ENCODE measurements at places on chromosomes 12 and 14.

GRCh38 chr12:52794479-52795331 lies 1.2 kb downstream of the KRT3 start:
- no peak for DNase-seq

- DNase-seq, result no peak
These were observed 93.4 kb upstream of the SLCO1C1 start for GRCh38 chr12:20601668-20602280.

GRCh38 chr12:96257550-96258103 lies 63.5 kb downstream of the ELK3 start:
- no peak for DNase-seq

- no peak for DNase-seq
These were observed 31.7 kb downstream of the SPPL3 start for GRCh38 chr12:120872487-120872886.

- DNase-seq, result no peak
These were observed 256.3 kb upstream of the SFSWAP start for GRCh38 chr12:131454418-131455217.

GRCh38 chr14:76866456-76866855 lies 40.2 kb downstream of the LRRC74A start:
- no peak for DNase-seq

GRCh38 chr14:104801520-104802393 lies 856 bp downstream of the ZBTB42 start:
- DNase-seq, result no peak

DNA sequence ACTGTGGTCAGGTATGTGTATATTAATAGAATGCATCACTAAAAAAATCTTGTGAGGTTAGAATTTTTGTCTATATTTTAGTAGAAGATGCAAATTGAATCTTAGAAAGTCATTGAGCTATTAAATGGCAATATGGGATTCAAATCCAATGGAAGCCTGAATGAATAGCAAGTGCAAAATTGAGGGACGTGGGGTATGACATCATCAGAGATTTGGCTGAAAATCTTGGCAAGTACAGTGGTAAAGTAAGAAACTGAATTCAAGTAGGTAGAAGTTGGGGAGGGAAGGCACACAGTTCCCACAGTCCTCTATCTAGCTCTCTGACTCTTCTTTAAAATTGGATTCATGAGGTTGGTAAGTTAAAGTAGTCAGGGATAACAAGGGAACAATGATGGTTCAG lies 97.4 kb upstream of the SSTR1 start:
- DNase-seq, result no peak

DNA sequence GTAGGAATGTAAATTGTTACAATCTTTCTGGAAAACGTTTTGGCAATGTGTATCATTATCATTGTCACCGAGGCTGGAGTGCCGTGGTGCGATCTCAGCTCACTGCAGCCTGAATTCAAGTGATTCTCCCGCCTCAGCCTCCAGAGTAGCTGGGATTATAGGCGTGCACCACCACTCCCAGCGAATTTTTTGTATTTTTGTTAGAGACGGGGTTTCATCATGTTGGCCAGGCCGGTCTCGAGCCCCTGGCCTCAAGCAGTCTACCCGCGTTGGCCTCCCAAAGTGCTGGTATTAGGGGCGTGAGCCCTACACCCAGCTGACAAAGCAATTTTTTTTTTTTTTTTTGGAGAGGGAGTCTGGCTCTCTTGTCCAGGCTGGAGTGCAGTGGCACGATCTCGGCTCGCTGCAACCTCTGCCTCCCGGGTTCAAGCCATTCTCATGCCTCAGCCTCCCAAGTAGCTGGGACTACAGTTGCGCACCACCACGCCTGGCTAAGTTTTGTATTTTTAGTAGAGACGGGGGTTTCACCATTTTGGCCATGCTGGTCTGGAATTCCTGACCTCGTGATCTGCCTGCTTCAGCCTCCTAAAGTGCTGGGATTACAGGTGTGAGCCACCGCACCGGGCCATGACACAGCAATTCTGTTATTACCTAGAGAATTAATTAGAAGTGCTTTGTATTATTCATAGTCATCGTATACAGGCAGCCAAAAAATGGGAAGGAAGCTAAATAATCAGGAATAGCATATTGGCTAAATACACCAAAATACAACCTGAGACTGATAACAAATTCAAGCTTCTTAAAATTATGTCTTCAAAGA lies 1.2 kb downstream of the ACTR6 start:
- no peak for DNase-seq

DNA sequence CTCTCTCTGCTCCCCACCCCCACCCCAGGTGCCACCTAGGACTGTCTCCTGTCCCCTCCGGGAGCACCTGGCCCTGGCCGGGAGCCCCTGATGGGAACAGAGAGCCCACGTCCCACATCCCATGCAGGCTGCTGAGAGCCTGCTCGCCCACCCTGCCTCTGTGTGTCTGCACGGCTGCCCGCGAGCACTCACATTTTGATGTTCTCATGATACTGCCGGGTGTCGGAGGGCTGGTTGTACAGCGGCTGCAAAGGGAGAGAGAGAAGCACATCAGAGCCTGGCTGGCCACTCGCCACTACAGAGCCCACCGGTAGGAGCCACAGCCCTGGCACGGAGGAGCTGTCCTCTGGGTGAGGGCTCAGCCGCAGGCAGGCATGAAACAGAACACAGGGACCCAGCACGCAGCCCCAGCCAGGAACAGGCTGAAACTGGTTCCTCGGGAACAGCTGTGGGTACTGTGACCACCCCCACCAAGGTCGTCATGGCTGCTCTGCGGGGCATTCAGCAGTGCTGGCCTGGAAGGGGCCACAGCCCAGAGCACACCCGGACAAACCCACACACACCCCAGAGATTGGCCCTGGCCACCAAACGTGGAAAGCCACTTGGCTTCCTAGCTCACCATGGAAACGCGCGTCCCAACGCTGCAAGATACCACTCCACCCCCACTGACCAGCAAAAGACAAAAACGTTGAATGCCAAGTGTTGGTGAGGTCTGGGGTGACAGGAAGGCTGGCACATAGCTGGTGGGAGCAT lies 117.6 kb downstream of the NCOR2 start:
- DNase-seq, result no peak

- DNase-seq, result no peak
These were observed 129.4 kb downstream of the C12orf75 start for GRCh38 chr12:105459760-105460330.

DNA sequence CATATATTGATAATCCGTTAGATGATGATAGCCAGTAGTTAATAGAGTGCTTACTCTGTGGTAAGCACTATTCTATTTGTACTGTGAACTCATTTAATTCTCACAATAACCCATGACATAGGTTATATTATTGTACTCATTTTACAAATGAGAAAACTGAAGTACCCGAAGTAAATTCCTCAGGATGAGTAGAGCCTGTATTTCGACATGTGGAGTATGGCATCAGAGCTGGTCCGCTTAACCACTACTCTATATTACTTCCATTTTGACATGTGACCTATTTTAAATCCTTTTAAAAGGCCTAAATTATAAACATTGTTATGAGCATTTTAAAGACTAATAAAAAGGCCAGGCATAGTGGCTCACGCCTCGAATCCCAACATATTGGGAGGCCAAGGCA lies 8.0 kb upstream of the RAP1B start:
- DNase-seq, result no peak

- DNase-seq, result no peak
These were observed 37.7 kb upstream of the MYBPC1 start for GRCh38 chr12:101557094-101557493.

GRCh38 chr14:66043921-66044320 lies 442.2 kb upstream of the CCDC196 start:
- DNase-seq, result no peak

DNA sequence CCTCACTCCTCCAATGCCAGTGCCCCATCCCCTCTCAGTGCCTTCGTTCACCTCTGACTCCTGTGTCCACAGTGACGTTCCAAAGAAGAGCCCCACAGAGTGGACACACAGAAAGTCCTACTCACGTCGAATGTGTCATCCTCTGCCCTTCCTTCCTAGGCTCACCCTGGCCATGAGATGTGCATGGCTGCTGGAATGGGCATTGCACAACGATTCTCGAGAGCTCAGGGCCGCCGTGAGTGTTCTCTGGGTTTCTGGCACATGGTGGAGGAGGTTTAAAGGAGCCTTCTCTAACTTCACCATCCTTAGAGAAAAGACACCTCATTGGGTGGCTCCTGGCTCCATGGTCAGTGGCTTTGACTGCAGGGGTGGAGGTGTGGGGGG lies 12.8 kb upstream of the CEP170B start:
- no peak for DNase-seq

GRCh38 chr12:1660304-1661187 lies 30.3 kb upstream of the ADIPOR2 start:
- peak; percentile 28 for DNase-seq

DNA sequence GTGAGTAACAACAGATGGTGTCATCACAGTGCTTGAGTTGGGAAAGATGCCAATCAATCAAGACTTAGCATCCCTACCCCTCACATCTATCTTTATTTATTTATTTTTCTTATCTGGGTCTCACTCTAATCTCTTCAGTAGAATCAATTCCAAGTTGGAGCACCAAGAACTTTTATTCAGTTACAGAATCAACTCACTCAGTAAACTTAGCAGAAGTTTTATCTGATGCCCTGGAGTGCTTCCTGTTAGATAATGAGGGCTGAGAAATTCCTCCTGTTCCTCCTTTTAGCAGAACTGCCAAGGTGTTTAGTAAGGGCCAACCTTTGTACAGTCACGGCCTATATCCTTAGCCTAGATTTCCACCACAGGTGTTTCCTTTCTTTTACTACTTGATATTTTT lies 11.3 kb upstream of the SLC5A8 start:
- no peak for DNase-seq

GRCh38 chr12:104109446-104110271 lies 28.4 kb downstream of the NFYB start:
- DNase-seq, result no peak

DNA sequence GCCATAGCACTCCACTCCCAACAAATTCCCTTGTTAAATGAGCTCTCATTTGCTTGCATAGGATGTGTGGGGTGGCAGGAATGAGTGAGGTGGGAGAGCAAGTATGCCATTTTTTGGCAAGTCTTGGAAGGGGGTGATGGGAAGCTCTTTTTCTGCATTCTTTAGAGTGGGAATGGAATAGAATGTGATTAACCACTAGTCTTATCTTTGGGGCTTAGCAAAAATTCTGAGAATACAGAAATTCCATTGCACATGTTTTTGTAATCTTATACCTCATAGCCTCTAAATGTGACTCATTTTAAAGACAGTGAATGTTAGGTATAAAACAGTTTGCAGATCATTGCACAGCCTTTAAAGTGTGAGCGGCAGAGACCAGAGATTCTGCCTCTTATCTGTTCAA lies 28.4 kb upstream of the NEDD1 start:
- no peak for DNase-seq

GRCh38 chr12:92041742-92042141 lies 103.9 kb downstream of the BTG1 start:
- no peak for DNase-seq

DNA sequence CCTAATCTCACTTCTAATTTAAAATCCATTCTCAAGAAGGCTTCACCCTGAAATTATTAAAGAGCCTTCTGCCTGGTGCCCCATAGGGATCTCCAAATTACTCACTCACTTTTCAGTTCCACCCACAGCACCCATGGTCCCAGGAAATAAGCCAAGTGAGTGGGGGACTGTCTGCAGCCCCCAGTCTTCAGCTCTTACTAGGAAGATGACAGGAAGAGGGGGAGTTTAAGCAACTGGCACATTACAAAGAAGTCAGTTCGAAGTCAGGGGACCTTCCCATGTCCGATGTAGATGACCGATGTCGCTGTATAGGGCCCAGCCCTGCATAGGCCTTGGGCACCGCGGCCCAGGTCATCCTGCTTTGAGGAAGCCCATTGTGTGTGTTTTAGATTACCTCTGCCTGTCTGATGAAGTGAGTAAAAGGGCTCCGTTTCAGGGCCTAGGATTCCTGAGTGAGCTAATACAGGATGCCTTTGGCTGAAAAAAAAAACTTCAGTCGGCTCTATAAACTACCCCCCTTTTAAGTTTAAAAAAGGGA lies 1.9 kb downstream of the ACTN1 start:
- no peak for DNase-seq

GRCh38 chr14:51554953-51555352 lies 96.8 kb upstream of the FRMD6 start:
- no peak for DNase-seq

DNA sequence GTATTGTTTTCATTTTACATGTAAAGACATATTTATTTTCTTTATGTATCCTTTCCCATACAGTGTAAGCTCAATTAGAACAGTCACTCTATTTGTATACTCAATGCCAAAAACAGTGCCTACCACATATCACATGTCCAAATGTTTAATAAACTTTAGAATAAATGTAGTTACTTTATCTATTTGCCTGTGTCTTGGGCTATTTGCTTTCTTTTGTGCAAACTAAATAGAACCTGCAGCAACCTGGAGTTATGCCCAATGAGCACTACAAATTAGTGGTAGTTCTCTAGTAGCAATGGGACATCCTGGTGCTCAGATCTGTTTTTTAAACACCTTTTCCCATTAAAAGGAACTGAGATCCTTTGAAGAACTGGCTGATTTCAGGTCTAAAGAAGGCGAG lies 186.7 kb downstream of the PPFIA2 start:
- DNase-seq, result no peak

DNA sequence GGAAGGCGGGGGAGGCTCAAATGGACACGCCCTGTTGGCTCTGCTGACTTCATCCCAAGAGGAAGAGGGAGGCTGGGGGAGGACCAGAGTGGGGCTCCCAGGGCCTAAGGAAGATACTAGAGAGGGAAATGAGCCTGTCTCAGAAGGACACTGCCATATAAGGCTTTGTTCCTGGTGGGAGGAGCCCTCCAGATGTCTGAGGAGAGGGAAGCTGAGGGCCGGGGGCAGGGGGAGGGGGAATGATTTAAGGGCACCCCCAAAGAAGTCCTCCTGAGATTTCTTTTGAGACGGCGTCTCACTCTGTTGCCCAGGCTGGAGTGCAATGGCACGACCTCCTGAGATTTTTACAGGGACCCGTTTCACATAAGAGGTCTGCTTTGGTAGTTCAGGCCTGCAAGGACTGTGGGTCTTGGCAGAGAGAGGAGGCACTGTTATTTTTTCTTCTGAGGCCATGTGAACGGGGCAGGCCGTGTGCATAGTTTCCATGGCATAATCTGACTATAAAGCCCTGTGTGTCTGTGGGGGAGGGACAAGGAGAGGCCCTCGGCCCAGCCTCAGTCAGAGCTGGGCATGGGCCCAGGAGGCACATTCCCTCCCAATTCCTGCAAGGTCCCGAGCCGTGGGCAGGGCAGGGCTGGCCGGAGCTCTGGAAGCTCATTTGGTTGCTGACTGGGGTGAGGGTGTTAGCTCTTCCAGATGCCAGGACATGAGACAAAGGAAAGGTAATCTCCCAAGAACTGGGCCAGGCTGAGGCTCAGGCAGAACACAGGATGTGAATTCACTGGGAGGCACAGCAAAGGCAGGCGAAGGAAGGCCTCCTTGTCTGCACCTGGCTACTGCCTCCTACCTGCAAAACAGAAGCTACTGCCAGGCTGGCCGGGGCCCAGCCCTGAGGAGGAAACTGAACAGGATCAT lies 22.2 kb upstream of the PLEKHG3 start:
- no peak for DNase-seq

GRCh38 chr12:107547389-107547788 lies 138.2 kb upstream of the PWP1 start:
- no peak for DNase-seq

- no peak for DNase-seq
These were observed 1.8 kb downstream of the EID3 start for GRCh38 chr12:104305349-104305748.

- DNase-seq, result no peak
These were observed 110.7 kb downstream of the ZFC3H1 start for GRCh38 chr12:71552728-71553501.
